ENCODE measurements at places on chromosomes 4 and X.

DNA sequence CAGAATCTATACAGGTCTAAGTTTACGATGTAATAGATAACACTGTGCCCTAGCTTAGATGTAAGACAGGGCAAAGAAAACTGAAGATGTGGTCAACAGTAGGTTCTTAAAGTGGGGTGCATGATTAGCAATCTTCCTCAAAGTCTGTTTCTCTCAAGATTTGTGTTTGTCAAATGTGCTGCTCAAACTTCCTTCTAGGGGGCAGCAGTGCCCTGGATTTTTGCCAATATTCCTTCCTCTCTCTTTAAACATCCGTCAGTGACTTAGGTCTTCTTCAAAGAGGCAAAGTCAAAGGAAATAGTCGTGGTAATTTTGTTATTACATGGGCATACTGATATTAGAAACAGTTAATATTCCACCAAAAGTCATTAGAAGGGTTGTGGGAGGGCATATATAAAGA is 4.2 kb upstream of the PDHA2 start:
- no peak for DNase-seq

DNA sequence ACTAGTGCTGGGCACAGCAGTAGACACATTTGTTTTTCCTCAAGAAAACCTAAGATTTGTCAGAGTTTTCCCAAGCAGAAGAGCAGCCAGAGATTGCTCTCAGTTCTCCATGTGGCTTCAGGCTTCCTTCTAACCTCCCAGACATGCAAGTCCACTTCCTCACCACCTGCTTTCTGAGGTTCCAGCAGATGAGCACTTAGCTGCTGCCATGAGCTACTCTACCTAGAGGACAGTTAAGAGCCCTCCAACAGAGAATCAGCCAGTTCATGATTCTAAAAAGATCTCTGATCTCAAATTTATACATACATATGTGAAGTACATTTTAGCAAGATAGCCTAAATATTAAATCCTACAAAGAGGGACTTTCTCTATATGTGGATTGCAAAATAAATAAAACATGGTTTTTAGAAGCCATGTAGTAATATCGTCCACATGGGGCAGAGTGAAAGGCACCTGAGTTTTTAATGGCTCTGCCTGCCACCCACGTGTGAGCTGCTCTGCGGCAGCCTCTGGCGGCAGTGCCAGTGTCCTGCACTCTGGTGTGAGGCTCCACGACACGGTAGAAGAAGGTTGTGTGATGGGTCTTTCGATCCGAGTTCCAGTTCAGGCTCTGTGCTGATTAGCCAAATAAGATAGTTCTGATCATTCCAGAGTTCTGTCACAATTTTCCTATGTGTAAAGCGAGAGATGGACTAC is 10.3 kb downstream of the CYP4V2 start:
- DNase-seq = peak; percentile 24

GRCh38 chrX:113833096-113834055 is 750.5 kb upstream of the HTR2C start:
- DNase-seq = no peak

- DNase-seq = peak; percentile 5
Measured at GRCh38 chr4:28269426-28269825, 1408.8 kb downstream of the STIM2 start.

DNA sequence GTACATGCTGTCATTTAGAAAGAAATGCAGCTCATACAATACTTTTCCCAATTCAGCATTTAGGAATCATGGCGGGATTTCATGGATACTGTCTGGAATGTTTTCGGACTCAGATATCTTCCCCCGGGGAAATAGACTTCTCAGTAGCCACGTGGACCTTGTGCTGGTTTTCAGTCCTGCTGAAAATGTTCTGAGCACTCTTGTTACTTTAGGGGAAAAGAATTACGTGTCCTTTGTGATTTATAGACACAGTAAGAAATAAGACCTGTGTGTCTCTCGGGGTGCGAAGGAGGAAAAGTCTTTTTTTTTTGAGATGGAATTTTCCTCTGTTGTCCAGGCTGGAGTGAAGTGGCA is 3.8 kb downstream of the CD99 start:
- DNase-seq = no peak

GRCh38 chr4:165810726-165811125 is 62.3 kb upstream of the TLL1 start:
- DNase-seq = no peak

- DNase-seq = no peak
Measured at GRCh38 chr4:159562366-159562765, 459.5 kb downstream of the RAPGEF2 start.

DNA sequence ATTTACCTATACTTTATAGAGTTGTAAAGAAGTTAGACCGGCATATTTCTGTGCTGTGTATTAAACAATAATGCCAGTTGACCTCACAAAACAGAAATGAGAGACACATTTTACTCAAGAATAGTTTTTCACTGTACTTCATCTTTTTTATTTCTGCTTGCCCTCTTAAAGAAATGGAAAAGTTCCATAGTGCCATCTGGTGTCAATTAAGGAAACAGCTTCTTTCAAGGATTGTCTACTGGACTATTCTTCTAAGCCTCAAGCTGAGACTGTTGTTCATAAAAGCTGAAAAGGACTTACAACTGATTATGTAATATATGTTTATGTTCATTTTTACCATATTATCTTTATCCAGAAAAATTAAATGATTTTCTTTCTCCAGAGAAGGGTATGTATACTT is 1523.7 kb downstream of the ARAP2 start:
- DNase-seq = peak; percentile 6

- DNase-seq = no peak
Measured at GRCh38 chr4:13541720-13542576, 2.4 kb downstream of the NKX3-2 start.

DNA sequence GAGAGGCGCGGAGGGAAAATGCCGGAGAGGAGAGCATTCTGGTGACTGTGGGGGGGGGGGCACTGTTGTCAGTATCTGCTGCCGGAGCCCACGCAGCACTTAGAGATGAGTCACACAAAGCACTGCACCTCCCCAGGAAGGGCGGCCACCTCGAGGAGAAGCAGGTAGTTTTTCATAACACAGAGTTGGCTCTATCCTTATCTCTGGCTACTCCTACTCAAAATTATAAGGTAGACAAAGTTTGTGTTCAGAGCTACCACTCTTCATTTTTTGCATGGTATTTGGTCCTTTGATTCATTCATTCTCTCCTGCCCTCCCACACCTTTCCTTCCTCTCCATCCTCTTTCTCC is 76.2 kb upstream of the SCOC start:
- no peak for DNase-seq

- DNase-seq = no peak
Measured at GRCh38 chrX:103503853-103504207, 15.5 kb downstream of the RAB40A start.

DNA sequence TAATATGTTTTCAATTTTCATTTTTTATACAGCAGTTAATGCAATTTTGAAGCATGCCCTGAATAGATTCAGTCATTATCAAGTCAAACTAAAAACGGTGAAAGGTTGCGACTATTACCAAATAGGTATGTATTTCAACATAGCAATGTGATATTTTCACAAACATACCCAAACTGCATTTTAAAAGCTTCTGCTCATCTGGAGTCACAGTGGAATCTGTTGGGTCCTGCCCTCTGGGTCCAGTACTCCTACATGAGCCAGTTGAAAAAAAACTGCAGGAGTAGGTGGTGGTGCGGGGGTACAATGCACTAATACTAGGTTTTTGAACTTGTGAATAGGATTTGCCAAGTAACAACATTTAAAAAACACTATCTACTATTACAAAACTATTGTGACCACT is 938 bp downstream of the GPR34 start:
- no peak for DNase-seq

DNA sequence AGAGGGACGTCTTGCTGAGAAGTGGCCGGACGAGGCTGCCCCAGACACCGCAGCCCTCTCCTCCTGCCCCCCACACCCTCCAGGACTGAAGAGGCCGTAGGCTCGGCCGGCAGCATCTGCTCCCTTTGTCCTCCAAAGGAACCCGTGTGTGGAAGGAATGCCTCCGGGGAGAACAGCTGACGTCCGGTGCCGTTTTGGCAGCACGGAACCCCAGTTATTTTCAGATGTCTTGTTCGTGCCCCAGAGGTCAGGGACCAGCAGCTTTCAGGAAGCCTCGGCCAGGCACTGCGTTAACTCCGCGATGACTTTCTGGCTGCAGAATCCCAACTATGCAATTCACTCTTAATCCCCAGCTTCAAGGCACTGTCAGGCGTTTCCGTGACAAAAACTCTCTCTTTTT is 10.9 kb upstream of the PPP2R3B start:
- DNase-seq = no peak

DNA sequence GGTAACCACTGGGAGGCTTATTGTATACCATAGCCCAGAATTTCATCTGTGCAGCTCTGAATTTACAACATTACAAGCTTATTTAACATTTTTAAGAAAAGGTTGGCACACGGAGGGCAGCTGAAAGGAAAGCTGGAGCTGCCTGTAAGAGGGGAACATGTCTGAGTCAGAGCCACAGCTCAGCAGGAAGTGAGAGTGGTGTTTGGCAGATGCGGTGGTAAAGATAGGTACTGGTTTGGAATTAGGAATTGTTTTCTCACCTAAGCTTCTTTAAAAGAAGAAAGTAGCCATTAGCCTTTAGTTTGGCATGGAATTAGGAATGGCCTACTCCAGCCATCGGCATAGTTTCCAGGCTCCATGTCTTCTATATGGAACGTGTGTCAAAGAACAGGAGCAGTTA is 172.5 kb upstream of the ANXA3 start:
- DNase-seq = no peak

DNA sequence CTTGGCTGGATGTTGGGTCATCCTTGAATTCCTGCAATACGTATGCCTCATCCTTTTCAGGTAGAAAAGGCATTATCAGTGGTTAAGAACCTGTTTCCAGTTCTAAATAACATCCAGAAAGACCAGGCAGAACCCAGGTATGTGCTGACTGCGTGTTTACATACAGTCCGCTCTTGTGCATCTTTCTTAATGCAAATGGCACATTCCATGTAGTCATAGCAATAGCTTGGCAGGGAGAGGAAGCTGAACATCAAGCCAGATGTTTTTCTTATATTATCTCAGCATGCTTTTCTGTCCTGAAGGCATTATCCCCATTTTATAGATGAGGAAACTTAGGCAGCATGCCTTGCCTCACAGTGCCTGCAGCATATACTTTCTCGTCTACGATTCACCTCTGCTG is 2.1 kb downstream of the DCLK2 start:
- DNase-seq = no peak

DNA sequence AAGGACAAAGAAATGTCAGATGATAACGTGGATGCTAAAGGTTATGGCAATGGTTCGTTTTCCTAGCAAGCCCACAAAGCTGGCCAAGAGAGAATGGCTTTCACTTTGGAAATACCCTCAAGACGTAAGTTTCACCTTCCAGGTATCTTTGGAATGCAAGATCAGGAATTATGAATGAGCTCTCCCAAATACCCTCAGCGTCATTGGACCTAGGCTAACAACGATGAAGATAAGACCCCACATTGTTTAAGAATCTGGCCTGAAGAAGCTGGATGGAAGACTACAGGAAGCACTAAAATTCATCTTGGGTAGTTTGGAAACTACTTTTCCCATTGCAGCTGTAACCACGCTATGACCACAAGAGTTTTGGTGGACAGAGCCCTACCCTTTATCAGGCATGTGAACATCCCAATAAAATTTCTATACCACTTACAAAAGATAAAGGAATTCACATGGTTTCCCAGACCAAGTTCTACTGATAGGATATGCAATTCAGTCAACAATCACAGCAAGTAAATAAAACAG is 111.9 kb downstream of the KDR start:
- no peak for DNase-seq

DNA sequence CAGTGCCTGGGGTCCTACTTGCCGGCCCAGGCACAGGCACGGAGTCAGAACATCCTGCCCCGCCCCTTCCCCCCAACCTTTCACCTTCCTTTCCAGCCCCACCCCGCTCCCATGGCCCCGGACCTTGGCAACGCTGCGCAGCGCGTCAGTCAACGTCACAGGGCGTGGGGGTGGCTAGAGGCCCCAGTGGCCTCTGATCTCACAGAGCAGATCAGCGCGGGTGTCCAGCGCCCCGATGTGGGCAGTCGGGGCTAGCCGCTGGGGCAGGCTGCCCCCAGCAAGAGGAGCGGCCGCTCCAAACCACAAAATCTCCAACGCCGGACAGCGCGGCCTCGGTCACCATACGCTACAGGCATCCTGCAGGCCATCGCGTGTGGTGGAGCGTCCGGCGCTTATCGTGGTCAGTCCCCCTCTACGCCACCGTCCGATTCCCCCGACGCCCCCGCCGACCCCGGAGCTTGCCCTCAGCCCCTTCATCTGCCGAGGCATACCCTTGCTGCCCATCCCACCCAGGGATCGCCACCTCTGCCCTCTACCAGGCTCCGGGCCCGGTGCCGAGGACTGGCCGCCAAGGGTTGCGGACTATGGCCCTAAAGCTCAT is 69.6 kb upstream of the APOOL start:
- DNase-seq = no peak

DNA sequence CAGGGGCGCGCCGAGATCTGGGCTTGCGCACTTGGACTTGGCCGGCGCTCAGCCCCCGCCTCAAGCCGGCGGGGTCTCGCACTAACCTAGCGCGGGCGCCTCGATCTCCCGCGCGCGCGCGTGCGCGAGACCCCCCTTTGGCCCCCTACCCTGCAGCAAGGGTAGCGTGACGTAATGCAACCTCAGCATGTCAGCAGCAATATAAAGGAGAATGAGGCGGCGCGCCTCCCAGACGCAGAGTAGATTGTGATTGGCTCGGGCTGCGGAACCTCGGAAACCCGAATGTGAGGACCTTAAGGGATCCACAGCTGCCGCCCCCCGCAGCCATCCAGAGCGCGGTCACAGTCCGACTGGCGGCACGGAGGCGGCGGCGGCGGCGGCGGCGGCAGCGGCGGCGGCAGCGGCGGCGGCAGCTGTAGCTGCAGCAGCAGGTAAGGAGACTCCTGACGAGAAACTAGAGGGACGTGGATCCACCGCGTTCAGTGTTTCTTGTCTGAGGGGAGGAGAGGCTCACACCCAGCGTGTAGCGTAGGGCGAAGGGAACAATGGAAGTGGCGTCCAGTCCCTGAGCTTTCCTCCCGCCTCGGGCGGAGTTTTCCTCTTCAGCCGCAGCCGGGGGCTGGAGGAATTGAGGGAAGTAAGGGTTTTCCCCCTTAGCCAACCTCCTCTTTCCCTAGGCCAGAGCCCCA is at the start of the genes SATL1 and ZNF711:
Gene SATL1, minus strand, starts transcription at position 19 of the 689 bp plus-strand sequence. CDS start 134,811 bp downstream, outside the sequence.
Gene ZNF711, plus strand, starts transcription at position 231 of the 689 bp plus-strand sequence. CDS start 3,582 bp downstream, outside the sequence.
- DNase-seq = peak; percentile 57

- no peak for DNase-seq
Measured at GRCh38 chrX:13077168-13077567, 32.7 kb upstream of the FAM9C start.

DNA sequence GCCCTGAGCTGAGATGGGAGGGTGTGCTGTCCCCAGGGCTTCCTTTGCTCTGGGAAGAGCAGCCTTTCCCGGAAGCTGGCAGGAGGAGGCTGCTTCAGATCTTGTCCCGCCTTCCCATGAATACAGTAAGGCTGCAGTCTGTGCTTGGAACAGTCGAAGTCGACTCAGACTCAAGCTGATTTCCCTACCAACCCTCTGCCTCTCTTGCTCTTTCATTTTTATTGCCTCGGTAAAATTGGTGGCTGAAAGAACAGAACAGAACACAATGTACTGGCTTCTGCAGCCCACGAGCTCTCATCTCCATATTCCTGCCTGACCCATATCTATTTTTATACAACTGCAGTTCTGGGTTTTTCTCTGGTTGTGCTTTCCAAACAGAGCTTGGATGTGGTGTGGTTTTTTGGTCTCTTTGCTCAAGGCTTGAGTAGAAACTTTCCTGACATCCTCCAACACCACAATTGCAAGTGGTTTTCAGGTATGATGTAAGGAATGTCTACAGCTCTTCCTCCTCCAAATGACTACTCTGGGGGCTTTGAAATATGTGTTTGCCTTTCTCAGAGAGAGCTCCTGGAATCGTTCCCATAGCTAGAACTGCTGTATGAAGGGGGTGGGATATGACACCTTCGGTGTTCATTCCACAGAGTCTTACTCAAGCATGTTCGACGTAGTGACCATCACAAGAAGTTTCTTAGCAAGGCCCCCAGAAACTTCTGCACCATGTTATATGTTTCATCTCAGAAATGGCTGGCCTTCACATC is 61.3 kb downstream of the ENPP6 start:
- DNase-seq = no peak
